Stimulated activated CD4-positive, alpha-beta T cell treated with anti-CD3 and anti-CD28 coated beads, Interleukin-4, amount 100 ng/mL, for 1 hour (primary cell): ENCODE measurements at places on chromosomes 16 and 17.

- DNase-seq, result no peak
Observed at GRCh38 chr17:12415031-12415430, 250.7 kb upstream of the MYOCD start.

- DNase-seq, result no peak
Observed at GRCh38 chr17:82118815-82119380, 20.9 kb upstream of the FASN start.

DNA sequence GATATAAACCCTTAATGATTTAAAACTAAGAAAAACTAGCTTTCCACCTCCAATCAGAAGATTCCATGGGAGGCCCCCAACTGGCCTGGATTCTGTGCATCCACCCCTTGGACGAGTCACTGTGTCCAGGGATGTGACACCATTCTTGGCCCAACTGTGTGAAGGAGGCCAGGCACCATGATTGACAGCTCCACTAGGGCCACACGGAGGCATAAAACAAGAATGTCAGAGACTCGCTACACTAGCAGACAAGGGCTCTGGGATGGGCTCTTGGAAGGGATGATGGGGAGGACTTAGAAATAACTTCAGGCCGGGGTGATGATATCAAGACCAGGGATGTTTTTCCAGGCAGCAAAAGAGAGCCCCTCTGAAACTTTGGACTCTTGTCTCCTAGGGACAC, 117.8 kb upstream of the GNAO1 start:
- no peak for DNase-seq

GRCh38 chr17:66988069-66988798, 23.7 kb downstream of the CACNG4 start:
- no peak for DNase-seq

- no peak for DNase-seq
Observed at GRCh38 chr17:47872019-47872650, 21.2 kb upstream of the SP6 start.

GRCh38 chr16:67163164-67163998, 1.2 kb upstream of the HSF4 start:
- DNase-seq, result peak; percentile 49

DNA sequence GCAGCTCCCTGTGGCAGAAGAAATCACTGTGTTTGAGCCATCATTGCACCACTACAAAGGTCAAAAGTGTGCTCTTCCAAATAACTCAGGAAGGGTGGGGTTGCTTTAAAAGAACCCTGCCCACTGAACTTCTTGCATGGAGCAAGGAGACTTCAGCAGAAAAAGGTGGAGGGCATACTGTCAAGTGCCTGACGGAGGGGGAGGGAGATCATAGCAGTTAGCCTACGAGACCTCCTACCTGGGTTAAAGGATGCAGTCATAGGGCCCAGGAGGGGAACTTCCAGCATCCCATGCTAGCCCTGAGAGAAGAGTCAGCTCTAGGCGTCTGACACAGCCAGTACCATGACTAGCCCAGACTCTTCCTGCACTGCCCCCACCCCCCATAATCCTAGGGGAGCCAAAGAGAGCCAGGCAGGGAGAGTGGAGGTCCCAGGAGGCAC, 45.3 kb upstream of the MSI2 start:
- DNase-seq, result no peak
